ENCODE measurements at places on chromosomes 16 and 17.

DNA sequence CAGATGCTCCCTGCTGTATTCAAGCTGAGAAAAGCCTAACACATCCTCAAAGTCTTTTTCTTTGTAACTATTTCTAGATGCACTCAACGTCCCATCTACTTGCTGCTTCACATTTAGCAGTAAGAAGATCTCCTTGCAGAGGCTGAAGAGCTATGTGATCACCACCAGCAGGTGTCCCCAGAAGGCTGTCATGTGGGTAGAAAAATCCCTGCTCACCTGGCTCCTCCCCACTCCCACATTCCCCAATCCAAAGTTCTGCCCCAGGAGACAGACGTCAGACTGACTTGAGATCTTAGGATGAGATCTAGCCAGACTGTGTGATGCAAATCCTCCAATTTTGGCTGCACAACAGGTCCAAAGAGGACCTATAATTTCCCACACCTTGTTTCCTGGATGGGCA, 1.1 kb downstream of the CCL13 start:
- DNase-seq: no peak

GRCh38 chr17:28938552-28938951, 12.8 kb downstream of the PHF12 start:
- DNase-seq: peak; percentile 45

DNA sequence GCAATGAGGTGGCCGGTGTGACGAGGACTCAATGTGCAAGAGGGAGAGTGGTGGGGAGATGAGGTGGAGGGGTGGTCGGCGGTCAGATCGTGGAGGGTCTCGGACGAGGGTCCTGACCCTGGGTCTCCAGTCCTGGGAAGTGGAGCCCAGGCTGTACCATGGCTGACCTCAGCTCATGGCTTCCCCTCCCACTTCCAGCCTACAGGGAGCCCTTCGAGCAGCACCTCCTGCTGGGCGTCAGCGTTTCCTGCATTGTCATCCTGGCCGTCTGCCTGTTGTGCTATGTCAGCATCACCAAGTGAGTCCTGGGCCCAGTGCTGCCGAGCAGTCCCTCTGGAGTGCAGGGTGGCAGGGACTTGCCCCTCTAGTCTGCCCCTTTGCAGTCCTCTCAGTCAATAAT, 41.8 kb downstream of the IL4R start:
- peak; percentile 30 for DNase-seq

DNA sequence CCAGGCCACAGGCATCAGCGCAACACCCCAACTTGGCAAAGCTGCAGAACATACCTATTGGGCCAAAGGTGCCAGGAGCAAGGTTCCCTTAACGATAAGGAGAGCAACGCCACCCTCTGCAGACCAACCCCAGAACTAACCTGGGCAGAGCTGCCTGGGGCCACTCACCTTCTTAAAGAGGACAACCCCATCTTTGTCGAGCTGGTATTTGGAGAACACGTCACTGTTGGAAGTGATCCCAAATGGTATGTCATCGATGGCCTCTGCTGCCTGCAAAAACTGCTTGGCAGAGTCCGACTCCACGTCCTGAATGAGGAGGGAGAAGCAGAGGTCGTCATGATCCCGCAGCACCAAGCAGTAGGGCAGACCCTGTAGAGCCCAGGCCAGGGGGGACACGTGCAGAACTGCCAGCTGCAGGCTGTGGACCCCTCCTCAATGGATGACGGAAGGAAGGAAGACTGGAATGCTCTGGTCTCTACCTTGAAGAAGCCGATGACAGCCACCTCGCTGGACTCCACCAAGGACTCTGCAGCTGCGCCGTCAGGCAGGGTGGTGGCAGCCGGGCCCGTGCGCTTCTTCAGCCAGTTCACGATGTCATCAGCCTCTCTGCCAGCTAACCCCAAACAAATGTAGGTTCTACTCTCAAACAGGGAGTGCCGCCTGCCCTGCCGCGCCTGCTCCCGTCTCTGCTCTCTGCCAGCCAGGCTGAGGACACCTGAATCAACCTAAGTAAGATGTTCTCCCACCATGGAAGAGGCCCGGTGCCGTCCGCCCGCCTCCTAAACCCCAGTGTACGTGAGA, 5.2 kb downstream of the P4HB start:
- DNase-seq: peak; percentile 41

GRCh38 chr17:2253768-2254406, 49.7 kb downstream of the SMG6 start:
- DNase-seq: no peak

GRCh38 chr17:58641887-58642311, 49.9 kb downstream of the TEX14 start:
- DNase-seq: no peak

- DNase-seq: no peak
These were observed 1.1 kb downstream of the TOX3 start for GRCh38 chr16:52545898-52546266.

DNA sequence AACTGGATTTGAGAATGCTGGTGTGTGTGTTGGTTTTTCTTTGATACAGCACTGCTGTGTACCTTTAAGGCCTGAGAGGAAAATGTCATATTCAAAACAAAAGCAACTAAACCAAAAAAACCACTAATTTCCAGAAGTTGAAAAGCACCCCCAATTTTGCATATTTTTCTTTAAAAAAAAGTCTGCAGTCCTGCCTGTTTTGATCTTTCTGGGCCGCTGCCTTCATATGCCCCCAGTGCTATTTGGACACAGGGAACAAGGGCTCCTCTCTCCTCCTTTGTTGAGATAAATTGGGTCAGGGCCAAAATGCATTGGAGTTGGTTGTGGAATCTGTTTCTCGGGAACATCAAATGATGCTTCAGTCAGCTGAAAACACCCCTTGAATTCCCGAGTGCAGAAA, 26.9 kb downstream of the GPT2 start:
- DNase-seq: no peak

GRCh38 chr17:56596691-56597494, 3.4 kb downstream of the NOG start:
- DNase-seq: no peak
